ENCODE measurements at places on chromosomes 6 and 20.

GRCh38 chr20:49400904-49401303 lies 81.6 kb downstream of the KCNB1 start:
- no peak for DNase-seq

DNA sequence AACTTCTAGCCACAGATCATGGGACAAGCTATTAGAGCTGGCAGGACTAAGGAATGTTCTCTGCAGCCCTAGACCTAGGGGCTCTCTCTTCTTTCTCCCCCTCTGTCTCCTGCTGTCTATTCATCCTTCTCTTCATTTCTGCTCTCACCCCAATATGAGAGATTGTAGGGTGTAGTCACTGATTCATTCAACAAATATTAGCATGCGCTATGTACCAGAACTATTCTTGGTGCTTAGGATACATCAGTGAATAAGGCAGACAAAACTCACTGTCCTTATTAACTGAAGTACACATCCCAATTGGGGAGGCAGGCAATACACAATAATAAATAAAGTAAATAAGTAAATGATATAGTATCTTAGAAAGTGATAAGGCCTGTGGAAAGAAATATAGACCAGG lies 14.7 kb upstream of the SIRPB2 start:
- no peak for DNase-seq

GRCh38 chr6:64872633-64873032 lies 834.4 kb downstream of the EYS start:
- DNase-seq = no peak

DNA sequence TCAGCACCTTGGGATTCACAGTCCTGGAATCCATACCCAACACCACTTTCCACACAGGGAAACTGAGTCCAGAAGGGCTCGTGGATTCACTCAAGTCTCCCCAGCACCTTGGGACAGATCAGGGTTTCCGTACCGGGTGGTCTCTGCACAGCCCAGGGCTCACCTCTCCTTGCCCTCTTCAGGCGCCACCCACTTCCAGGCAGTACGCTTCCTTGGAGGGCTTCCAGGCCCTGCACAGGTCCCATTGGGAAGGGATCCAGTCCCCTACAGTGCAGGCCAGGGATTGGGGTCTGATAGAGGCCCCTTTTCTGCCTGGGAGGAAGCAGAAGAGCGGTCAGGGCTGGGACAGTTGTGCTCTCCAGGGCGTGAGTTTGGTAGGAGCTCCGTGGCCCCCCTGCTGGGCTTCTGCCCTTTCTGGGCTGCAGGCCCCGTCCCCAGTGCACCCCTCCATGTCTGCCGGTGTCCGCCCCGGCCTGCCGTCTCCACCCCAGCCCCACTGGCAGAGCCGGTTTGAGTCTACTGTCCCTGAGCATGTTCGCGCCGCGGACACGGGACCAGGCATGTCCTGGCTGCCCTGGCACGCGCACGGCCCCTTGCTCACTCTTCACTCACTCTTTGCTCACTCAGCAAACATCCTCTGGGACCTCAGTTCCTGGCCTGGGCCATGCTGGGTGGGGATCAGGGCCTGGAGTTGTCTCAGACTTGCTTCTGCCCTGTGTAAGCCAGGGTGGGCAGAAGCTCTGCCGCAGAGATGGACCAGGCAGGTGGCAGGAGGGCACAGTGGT lies 12.6 kb downstream of the SRC start:
- no peak for DNase-seq

GRCh38 chr6:112180095-112180820 lies 74.1 kb downstream of the LAMA4 start:
- peak; percentile 68 for DNase-seq

- DNase-seq = no peak
Observed at GRCh38 chr20:56808117-56808725, 179.1 kb downstream of the TFAP2C start.

- DNase-seq = no peak
Observed at GRCh38 chr6:121338366-121338765, 4.1 kb upstream of the TBC1D32 start.

GRCh38 chr6:45200510-45200909 lies 127.6 kb upstream of the RUNX2 start:
- DNase-seq = peak; percentile 11

DNA sequence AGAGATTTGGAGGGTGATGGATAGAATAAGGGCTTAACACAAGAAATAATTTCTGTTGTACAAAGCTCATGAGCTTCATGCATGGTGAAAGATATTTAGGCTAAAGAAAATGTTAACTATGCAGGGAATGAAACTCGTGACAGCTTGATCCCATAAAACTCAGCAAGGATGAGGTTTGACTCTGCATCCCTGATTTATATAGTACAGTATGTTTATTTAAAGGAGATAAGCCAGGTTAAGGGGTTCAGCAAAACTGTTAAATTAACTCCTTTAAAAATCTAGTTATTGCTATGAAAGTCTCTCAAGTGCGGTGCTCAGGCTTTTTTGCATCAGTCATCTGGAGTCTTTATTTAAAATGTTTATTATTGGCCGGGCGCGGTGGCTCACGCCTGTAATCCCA lies 326.4 kb downstream of the LAMA2 start:
- no peak for DNase-seq

All from ACHN (cell line).